ENCODE measurements at places on chromosomes 13 and 19.

GRCh38 chr19:22914646-22915045 lies 82.6 kb downstream of the ZNF723 start:
- no peak for DNase-seq

DNA sequence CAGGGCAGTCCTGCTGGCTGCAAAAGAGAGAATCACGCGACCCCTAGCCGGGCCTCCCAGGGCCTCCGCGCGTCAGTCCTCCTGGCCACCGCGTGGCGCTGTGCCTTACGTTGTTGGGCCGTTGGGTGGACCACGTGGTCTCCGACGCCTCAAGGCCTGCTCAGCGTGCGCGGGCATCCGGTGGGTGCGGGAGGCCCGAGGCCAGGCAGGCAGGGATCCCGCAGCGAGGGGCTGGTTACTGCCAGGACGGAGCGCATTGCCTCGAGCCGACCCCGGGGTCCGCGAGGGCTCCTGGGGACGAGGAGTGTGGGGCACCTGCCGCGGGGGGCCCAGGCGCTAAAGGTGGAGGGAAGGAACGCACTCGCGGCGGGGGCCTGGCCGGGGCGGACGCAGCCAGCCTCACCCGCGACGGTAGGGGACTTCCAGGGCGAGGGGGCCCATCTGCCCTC lies at the start of gene TDRD12:
Gene TDRD12 (plus strand): TSS at position 157 of the 449 bp plus-strand sequence. CDS start 306 bp downstream, outside the sequence.
- DNase-seq, result no peak

DNA sequence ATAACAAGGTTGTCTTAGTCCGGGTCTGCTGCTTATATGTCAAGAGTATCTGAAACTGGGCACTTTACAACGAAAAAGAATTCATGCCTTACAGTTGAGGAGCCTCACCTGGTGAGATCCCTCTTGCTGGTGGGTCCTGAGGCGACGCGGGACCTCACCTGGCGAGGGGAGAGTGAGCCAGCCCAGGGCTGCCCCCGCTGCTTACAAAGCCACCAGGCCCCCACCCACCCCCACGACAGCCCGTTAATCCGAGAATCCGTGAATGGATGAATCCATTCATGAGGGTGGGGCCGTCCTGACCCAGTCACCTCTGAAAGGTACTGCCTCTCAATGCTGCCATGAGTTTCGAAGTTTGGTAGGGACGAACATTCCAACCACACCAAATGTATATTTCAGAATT lies 54.0 kb upstream of the F7 start:
- DNase-seq, result no peak

- DNase-seq, result no peak
Observed at GRCh38 chr13:46377554-46377953, 9.5 kb downstream of the RUBCNL start.

DNA sequence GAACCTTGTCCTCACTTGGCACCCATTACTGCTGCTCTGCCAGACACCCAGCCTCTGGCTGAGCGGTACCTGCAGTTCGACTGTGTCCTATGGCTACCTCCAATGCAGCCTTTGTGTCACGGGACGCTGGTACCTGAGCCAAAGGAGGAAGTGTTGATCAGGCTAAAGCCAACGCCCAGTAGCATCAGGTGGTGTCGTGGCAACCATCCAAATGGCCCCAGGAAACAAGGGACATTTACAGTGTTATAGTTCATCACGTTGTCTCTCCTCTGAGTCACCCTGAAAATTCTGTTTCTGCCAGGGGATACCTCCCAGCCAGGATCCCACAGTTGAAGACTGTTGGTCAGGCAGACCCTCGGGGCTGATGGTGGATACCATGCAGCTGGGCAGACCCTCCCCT lies 10.1 kb downstream of the RHPN2 start:
- no peak for DNase-seq

GRCh38 chr13:110341445-110342244 lies 34.6 kb downstream of the COL4A2 start:
- peak; percentile 94 for DNase-seq

DNA sequence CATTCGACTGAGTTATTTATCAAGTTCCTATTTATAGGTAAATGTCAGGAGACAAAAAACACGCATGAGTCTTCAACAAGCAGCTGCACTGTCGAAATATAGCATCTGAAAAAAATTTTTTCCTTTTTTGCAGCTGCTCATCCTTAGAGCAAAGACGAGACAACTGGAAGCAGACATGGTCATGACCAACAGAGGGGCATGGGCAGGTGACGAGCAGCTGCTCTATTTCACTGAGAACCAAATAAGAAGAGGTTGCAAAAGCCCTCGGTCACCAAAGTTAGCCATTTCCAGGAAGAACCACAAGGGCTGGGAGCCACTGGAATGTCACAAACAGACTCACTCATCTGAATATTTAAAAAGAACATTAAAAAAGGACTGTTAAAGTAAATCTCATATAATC lies 22.2 kb downstream of the SOHLH2 start:
- no peak for DNase-seq

DNA sequence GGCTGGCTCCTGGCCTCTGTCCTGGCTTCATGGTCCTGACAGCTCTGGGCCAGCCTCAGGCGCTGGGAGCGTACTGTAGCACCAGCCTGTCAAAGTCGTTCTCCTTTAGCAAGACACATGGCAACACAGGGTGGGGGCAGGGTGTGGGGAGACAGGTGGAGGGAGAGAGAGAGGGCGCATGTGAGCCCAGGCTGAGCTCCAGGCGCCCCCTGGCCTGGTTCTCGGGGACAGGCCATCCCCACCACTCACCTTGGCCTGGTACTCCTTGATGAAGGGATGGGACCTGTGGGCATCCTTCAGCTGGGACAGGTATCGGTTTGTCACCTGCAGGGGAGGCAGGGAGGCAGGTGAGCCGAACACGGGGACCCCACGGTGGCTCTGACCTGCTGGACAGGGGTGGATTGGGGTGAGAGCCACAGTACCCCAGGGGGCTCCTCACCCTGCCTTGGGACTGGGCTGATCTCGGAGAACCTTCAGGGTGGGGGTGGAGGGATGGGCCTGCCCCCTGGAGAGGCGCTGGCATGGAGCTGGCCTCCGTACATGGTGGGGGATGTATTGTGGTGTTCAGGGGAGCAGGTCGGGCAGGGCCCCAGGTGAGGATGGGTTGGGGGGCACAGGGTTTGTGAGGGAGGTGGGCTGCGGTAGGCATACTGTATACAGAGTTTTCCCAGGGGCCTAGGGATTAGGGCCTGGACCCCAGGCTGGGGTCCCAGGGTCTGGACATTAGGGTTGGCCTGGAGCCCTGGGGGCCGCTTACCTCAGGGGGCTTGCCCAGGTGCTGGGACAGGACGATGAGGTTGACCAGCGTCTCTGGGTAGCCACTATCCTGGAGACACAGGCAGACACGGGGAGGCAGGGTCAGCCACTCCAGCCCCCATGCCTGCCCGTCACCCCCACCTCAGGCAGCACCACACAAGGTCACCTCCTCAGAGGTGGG lies 3.9 kb upstream of the CERS1 start:
- DNase-seq, result no peak

DNA sequence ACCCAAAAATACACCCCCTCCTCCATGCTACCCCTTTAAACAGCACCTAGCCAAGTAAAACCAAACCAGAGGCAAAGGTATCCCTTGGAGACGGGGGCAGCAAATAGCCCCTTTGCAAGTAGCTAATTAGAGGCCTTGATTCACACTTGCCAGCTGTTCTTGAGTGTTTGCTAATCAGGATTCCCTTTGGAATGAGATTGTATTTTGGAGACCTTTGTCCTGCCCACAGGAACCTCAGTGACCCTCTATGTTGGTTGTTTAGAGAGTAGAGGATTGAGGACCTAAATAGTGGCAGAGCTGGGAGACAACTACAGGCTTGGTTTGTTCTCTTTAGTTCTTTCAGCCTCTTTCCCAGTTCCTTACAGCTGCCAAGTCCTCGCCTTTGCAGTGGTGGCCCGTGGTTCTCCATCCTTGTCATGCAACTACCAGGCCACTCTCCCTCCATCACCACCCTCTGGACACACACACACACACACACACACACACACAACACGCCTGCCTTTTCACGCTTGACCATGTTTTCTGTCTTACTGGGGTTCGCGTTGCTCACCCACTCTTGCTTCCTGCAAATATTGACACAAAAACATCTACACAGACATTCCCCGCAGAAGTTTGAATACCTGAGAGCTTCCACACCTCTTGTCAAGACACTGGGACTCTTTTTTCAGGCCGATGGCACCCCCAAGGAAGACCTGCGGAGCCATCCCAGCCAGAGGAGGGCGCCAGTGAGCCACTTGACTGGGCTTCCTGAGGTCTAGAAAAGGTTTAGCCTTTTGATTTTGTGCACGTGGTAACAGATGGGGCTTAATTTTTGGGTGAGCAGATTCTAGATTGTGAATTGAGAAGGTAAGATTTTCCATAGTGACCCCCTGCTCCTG lies 80.0 kb upstream of the GPR183 start:
- peak; percentile 60 for DNase-seq

GRCh38 chr13:27965740-27966640 lies 3.1 kb downstream of the CDX2 start:
- no peak for DNase-seq

DNA sequence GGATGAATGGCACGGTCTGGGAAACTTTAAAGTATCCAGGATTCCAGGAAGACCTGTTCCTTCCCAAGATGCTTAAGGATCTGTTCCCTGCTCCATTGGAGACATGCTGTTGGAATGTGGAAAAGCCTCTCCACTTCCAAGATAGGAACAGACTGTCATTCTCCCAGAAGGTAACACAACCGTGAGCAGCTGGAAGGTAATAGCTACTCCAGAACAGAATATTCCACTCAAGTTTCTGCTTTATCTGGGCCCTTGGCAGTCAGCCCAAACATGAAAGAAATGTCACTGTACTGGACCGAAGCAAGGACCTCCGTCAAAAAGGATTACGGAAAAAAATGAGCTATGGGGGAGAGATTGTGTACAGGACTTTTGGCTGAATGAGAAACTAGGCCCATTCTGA lies 420.9 kb upstream of the NBEA start:
- no peak for DNase-seq

GRCh38 chr13:80873589-80873988 lies 532.7 kb upstream of the SPRY2 start:
- no peak for DNase-seq

DNA sequence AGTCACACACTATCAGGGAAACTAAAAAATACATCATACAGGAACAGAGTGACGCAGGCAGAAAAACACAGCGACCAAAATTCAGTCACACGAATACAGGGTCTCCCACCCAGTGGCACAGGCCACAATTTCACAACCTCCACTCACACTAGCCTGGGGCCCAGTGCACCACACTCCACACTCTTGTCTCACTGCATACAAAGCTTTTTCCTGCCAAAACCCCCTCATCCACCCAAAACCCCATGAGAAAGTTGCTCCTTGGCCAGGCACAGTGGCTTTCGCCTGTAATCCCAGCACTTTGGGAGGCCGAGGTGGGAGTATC lies 1.2 kb downstream of the S1PR5 start:
- no peak for DNase-seq

DNA sequence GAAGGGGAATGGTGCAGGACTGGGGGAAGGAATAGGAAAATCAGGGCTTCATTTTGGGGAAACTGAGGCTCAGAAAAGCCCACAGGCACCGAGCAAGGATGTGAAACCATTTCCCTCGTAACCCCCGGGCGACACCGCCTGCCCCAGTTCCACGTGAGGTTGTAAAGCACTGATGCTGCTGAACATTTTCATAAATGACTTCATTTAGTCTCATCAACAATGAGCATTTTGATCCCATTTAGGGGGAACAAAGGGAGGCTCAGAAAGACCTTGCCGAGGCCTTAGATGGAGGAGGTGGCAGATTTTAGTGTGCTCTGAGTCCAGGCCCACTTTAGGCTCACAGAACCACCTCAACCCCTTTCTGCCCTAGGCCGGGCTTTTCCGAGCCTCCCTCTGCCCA lies 20.5 kb upstream of the FBXO27 start:
- DNase-seq, result no peak

GRCh38 chr19:15656467-15656866 lies 15.8 kb downstream of the CYP4F3 start:
- no peak for DNase-seq

DNA sequence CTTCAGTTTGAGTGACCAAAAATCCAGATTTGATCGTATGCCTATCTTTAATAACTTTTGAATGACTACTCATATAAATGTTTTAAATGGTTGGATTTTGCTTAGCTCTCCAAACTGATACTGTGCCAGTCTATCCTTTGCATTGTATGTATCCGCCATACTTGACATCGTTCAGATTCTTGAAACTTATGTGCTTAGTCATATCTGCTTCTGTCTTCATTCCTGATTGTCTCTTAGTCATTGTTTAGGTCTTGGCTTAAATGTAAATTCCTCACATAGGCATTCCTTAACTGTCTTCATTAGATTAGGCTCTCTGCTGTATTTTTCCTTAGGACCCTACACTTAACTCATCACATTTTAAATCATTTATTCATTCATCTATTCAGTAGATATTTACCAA lies 126.0 kb downstream of the PCCA start:
- no peak for DNase-seq

DNA sequence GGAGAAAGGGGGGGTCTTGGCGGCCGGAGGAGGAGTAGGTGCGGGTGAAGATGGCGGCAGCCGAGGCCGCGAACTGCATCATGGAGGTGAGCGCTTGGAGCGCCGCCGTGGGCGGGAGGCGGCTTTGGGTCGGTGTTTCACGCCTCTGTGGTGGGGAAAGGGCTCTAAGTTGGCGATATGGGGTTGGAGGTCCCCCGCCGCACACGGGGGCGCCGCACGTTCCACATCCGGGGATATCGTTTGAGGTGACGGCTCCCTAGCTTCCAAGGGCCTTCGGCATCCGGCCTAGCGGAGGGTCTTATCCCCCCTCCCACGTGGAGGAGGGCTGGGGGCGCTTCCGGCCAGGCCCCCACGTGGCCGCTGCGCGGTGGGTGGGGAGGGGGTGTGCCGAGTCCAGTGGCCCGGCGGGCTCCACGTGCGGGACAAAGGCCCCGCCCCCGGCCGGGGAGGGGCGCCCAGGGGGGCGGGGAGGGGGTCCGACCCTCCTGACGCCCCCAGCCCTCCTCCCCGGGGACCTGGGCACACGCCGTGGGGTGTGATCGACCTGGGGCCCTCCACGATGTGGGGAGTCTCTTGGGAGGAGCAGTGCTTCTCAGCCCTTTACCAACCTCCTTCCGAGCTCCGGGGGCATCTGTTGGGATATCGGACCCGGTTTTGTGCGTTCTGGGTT lies at the start of gene PRMT1:
Gene PRMT1 (plus strand): TSS at position 41 of the 670 bp plus-strand sequence. CDS start 10 bp downstream, at position 51.
- DNase-seq, result peak; percentile 67

GRCh38 chr13:111210544-111211469 lies 95.7 kb downstream of the ARHGEF7 start:
- DNase-seq, result peak; percentile 54

DNA sequence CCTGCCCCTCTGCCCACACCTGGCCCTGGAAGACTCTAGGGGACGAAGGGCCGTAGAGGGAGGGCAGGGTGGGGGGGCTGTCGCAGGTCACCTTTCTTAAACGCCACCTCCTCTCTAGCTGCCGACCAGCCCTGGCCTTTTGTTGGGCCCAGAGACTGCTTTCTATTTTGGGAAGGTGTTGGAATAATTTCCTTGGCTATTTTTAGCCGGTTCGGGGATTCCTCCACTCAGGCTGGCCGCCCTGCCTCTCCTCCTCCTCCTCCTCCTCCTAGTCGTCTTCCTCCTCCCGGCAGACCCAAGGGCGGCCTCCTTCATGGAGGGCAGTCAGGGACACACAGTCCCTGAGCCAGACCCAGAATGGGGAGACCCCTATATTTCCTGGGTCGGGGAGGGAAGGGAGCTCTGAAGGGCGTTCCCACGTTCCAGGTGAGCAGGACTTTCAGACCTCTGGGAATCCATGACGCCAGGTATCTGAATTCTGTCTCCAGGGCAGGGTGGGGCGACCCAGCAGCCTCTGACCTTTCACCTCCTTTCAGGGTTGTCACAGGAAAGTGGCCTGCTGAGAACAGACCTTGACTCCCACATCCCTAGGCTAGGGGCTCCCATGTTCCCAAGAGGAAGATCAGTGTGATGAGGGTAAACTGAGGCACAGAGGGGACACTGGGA lies 19.9 kb downstream of the GADD45B start:
- DNase-seq, result peak; percentile 31

GRCh38 chr19:39679791-39680168 lies 24.1 kb downstream of the LGALS16 start:
- DNase-seq, result no peak

Measured in lung microvascular endothelial cell (primary cell).